Hair follicular keratinocyte (primary cell): ENCODE measurements at places on chromosomes 12 and 14. TPM values are rescaled to one million over a fixed set of nuclear protein-coding genes. Genes with fewer than 3 reads are reported as not detected.

PRR4 gene
- 0.31 TPM in 1 of 2 replicates, not detected in the other for total RNA-seq

KLRD1 gene
- total RNA-seq = not detected in 2 replicates

NKX2-1 gene
- total RNA-seq = not detected in 2 replicates

ANO2 gene
- not detected in 2 replicates for total RNA-seq

CMA1 gene
- total RNA-seq = not detected in 2 replicates

SMCO2 gene
- 0.31 TPM in 1 of 2 replicates, not detected in the other for total RNA-seq

SCNN1A gene
- 7.7 and 12.3 TPM in 2 replicates for total RNA-seq
